ENCODE measurements at places on chromosomes 5 and 9.
A peak's percentile ranks its signal among the peaks of the same experiment; 100 is the strongest.

DNA sequence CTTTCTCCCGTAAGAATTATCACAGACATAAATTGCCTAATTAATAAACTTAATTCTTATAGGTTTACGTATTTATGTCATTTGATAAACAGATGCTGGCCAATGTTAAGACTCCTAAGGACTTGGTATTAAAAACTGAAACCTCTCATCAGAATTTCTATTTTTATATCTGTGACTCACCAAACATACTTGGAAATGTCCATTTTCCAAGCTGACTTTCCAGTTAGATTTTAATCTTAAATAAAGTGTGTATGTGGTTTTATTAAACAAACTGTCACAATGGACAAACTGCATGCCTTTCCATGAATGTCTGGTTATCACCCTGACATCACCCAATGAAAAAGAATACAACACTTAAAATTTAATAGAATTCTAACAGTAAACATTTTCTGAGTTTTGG, 12.6 kb upstream of the COL23A1 start:
- DNase-seq = no peak

DNA sequence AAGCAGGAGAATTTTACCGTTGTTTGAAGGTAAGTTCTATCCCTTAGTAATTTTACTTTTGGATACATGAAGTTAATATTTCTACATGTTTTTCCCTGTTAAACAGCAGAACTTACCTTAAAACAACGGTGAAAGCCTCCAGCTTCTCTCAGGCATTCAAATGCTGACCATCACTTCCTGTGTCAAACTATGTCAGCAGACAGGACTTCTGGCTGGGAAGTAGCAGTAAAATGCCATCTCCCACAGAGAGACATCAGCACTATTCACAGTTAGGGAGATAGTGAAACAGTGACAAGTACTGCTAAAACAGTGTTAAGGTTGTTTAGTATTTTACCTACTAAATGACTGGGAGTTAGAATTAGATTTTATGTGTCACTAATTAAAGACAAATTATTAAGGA, 34.2 kb upstream of the GOLGA1 start:
- DNase-seq = no peak

DNA sequence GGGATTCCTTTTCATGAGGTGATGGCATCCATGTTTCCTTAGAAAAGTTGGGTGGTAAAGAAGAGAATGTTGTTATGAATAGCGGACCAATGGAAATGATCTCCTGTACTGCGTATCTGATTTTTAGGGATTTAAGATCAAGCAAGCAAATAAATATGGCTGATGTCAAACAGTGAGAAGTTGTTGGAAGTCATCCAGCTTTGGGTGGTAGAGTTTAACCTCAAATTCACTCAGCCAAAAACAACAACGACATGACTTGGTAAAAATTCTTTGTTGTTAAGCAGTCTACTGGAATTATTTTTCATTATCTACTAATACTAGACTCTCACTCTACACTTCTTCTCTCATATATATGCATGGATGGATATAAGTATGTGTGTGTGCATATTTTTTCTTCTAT, 426.5 kb downstream of the CTNND2 start:
- DNase-seq = no peak

- no peak for DNase-seq
Measured at GRCh38 chr9:91481972-91482371, 58.3 kb upstream of the NFIL3 start.

GRCh38 chr5:33299621-33300208, 141.1 kb upstream of the TARS1 start:
- no peak for DNase-seq

- no peak for DNase-seq
Measured at GRCh38 chr5:17425385-17426070, 72.5 kb upstream of the TAF11L2 start.

DNA sequence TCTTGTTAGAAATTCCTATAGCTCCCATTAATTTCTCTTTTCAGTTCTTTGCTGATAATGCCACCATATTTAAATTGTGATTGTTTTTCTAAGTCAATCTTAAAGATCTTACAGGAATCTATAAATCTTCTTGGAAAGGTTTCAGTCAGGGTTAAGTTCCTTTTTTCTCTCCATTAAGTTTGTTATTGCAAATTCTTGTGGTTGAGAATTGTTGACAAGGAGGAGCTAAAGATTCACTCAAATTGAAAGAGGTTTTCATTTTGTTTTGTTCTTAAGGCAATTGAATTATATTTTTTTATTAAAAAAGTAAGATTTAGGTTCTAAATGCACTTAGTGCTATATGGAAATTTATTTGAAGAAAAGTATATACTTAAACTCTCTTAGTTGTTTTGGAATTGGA, 213.4 kb downstream of the PRR16 start:
- DNase-seq = no peak

DNA sequence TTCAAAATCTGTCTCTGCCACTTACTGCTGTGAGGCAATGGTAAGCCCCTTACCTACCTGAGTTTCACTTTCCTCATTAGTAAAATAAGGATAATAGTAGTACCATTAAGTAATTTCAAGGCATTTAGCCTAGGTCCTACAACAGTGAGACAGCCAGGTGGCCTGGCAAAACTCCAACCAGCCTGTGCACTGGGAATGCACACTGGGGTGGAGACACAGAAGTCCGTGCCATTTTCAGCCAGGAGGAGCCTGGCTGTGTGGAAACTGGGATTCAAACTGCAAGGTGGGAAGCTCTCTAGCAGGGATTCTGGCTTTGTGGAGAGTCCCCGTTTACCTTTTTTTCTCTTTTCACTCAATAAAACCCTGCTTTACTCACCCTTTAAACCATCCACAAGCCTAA, 630.4 kb downstream of the PRELID2 start:
- no peak for DNase-seq

GRCh38 chr5:77139001-77139400, 51.9 kb upstream of the ZBED3 start:
- DNase-seq = no peak

GRCh38 chr5:138602371-138603000, 27.3 kb upstream of the HSPA9 start:
- no peak for DNase-seq

- no peak for DNase-seq
Measured at GRCh38 chr9:27394154-27394825, 97.3 kb upstream of the EQTN start.

GRCh38 chr5:173324115-173325001, 3.9 kb downstream of the STC2 start:
- no peak for DNase-seq

GRCh38 chr9:5566054-5566618, 55.8 kb downstream of the PDCD1LG2 start:
- no peak for DNase-seq

GRCh38 chr9:119339056-119339455, 30.2 kb downstream of the BRINP1 start:
- no peak for DNase-seq

DNA sequence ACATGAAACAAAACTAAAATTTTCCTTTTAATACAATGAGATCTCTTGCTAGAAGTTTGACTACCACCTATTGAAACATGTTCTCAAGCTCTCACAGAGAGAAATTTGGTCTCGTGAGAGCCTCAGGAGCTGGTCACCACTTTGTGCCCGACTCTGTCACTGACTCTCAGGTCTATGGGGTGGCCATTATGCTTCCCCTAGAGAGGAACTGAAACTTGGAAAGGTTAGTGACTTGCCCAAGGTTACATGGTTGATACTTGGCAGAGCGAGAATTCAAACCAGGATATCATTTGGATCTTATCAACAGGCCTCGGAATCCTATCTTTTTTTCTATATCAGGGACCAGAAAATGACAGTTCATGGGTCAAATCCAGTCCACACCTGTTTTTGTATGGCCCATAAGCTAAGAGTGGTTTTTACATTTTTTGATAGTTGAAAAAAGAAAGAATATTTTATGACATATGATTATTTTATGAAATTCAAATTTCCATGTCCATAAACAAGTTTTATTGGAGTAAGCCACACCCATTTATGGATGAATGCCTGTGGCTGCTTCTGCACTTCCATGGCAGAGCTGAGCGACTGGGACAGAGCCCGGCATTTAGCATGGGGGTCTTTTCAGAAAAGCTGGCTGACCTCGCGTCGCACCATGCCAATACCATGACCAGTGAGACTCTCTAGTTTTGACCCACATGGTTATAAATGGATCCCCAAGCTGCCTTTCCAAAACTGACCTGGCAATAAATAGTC, 44.8 kb upstream of the EQTN start:
- DNase-seq = no peak

DNA sequence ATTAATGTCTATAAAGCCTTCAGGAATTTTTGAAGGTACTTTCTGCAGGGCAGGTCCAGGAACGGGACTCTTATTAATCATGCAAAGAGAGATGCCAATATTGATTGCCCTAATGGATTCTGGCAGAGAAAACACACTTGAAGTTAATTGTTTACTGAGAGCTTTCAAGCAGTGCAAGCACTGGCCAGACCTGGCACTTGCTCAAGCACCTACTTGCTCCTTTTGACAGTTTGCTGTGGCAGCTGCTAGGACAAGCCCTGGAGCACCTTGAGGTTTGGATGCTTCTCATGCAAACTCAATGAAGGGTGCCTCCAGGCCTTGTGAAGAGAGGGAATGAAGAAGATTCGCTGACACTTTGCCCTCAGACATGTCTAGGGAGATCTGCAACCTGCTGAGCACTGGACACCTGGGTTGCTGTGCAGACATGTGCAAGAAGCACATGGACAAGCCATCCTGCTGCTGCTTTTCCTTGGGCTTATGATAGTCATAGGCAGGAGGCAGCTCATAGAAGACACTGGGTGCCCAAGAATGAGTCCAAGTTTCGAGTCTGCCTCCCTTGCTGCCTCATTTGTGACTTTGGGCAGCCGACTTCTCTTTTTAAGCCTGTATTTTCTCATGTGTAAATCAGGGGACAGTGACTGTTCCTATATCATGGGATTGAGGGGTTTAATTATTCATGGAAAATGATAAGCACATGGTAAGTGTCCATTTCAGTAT, 88.8 kb upstream of the EQTN start:
- DNase-seq = no peak

GRCh38 chr9:82555431-82556051, 507.4 kb downstream of the RASEF start:
- no peak for DNase-seq

GRCh38 chr5:4395752-4396151, 744.4 kb upstream of the ADAMTS16 start:
- no peak for DNase-seq

GRCh38 chr5:155461304-155461703, 447.7 kb downstream of the KIF4B start:
- DNase-seq = no peak

DNA sequence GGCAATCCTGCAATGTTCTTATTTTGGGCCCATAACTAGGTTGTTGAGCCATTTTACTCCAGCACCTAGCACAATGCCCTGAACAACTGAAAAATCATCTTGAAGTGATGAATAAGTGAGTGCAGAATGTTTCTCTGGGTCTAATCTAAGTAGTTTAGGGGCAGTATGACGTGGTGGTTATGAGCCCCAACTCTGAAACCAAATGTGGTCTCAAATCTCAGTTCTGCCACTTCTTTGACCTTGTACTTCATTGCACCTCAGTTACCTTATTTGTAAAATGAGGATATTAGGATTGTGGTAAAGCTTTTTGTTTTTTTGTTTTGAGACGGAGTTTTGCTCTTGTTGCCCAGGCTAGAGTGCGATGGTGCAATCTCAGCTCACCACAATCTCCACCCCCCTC, 80.9 kb upstream of the SNX2 start:
- DNase-seq = no peak

DNA sequence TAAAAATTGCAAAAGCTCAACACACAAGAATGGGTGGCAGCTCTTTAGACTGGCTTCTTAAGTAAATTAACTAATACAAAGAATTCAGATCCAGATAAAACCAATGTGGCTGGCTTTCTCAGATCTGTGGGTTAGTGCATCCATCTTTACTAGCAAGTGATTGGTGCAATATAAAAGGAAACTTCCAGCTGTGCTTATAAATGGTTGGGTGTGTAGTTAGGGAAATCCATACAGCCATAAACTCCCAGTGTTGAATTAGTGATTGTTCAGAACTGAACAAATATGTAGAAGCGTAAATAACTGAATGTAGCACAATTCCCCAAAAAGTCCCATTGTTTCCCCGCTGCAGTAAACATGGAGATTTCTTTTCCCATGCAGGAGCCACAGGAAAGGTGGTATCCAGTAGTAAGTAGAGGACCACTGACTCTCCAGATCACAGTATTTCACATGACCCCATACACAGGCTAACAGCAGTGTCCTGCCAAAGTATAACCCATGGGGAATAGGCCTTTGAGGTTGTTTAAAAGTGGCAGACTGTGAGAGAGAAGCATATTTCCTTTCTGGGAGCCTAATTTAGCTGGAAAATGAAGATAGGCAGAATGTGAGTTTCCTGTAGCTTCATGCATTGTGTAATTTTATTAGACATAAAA, 173.1 kb upstream of the SLC12A2 start:
- no peak for DNase-seq

GRCh38 chr5:664343-664993, 28.7 kb downstream of the TPPP start:
- DNase-seq = no peak

DNA sequence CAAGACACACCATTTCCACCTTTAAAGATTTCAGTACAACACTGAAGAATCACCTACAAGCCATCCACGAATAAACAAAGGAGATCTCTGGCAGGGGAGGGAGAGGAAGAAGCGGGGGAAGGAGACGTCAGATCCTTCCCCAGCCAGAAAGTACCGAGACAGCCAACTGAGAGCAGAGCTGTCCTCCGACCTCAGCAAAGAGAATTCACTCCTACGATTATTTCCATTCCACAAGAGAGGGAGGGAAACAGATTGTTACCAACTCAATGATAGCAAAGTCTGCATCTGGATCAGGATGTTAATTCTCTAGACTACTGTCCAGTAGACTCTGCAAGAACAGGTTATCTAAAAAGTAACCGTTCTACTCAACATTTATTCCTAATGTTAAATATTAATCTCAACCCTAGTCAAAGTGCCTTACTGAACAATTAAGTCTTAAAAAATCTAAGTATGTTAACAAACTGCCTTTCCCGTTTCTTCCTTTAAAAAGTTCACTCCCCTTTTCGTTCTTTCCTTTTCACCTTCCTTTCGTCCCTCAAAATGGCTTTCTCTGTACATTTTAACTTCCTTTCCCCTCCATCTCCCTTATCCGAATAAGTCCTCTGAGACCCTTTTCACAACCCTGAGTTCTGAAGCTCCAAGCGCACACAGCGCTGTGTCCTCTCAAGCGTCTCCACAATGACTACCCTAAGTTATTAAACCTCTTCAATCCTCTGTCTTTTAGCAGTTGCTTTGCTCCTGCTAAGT, 1.4 kb downstream of the CHD1 start:
- DNase-seq = peak; percentile 63

GRCh38 chr9:5361326-5362010, 21.8 kb upstream of the RLN1 start:
- DNase-seq = no peak

DNA sequence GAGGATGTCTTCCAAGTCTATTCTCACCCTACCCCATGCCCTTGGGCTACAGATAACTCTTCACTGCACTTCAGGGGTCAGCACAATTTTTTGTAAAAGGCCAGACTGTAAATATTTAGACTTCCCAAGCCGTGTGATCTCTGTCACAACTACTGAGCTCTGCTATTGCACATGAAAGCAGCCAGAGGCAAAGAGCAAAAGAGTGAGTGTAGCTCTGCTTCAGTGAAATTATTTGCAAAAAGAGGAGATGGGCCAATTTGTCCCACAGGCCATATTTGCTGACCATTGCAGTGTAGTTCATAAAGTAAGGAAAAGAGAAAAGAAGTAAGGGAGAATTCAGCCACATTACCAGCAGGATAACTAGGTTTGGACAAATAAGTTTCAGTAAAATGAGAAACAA, 7.0 kb upstream of the MOCS2 start:
- DNase-seq = no peak

GRCh38 chr5:35003018-35003957, 44.5 kb downstream of the AGXT2 start:
- no peak for DNase-seq
